Effector memory CD8-positive, alpha-beta T cell (primary cell): ENCODE measurements at places on chromosomes 7 and 10.

DNA sequence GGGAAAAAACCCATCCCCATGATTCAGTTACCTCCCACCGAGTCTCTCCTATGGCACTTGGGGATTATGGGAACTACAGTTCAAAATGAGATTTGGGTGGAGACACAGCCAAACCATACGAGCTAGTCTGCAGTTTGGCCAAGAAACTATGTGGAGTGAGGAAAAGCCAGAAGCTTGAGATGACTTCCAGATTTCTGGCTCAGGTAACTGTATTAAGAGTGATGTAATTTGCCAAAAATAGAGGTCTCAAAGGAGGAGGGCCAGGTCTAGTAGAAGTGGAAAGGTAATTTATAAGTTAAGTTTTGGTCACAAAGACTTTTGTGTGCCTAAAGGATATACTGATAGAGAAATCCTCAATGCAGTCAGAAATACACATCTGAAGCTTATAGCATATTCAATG, 279.7 kb upstream of the MGMT start:
- DNase-seq = no peak

DNA sequence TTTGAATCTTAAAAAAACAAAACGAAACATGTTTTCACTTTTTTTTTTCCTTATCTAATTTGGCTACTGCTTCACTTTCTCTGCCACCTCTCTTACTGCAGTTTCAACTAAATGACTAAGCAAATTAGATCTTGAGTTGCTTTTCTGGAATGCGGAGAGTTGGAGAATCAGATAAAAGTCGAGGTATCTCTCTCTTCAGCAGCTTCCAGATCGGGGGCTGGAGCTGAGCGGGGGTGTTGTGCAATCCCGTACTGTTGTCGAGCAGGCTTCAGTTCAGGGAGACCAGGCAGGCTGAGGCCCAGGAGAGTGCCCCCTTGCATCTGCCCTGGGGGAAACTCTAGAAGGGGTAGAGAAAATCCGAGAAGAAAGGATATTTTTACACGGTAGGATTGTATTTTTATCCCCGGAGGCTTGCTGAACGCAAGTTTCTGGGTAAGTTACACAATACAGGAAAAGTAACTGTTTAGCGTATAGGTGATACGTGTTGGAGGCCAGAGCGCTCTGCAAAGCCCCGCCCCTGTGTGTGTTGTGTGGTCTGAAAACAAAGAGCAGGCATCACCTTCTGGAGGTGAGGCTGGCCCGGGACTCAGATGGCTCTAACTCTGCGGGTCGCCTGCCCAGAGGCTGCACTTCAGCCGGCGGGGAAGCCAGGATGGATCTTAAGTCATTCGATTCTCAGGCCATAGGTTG, 116.6 kb downstream of the KLF6 start:
- peak; percentile 63 for DNase-seq

DNA sequence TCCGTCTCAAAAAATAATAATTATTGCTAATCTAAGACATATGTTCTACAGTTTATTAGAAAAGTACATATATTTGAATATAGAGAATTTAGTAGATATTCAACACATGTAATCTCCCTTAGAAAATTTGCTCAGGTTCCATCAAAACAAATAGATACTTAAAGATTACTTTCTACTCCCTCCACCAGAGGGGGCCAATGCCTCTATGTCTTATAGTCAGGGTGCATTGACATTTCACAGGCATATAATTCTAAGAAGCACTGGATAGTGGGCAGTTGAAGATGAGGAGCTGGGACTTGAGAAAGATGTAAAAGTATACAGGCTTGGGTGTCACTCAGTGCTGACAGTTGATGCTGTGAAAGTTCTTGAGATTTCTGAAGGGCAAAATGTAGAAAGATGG, 301.6 kb upstream of the HPS1 start:
- no peak for DNase-seq

DNA sequence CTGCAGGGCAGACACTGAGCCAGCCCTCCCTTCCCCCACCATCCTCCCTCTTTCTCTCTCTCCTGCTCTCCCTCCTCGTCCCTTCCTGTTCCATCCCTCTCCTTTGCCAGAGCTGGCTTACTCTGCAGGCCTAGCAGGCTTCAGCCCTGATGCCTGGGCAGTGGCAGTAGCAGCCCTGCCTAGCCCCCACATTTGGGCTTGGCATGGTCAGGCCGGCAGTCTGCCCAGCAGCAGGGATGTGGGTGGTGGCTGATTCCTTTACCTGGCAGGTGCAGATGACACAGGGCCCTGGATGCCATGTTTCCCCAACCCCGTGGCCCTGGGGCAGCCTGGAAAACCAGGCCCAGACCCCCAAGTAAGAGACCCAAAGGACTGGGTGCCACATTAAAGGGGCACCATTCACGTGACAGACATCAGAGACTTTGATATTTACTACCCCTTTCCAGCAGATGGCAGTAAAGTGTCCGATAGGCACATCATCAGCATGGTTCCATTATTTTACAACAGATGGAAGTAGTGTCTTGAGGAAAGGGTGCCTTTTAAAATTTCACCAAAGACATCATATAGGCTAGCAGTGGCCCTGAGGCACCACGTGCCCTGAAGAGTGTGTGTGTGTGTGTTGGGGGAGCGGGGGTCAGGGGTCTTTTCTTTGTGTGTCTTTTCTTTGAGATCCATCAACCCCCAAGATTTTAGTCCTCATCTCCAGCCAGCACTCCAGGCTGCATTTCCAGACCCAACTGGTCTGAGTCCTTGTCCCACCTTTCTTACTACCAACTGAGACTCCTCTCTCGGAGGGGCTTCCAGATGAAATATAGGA, 5.9 kb downstream of the KCP start:
- peak; percentile 24 for DNase-seq

GRCh38 chr7:47451851-47452205, 130.1 kb downstream of the TNS3 start:
- DNase-seq = no peak
